Activated CD8-positive, alpha-beta memory T cell treated with anti-CD3 and anti-CD28 coated beads for 1 hour (primary cell): ENCODE measurements at places on chromosomes 16 and 17.

DNA sequence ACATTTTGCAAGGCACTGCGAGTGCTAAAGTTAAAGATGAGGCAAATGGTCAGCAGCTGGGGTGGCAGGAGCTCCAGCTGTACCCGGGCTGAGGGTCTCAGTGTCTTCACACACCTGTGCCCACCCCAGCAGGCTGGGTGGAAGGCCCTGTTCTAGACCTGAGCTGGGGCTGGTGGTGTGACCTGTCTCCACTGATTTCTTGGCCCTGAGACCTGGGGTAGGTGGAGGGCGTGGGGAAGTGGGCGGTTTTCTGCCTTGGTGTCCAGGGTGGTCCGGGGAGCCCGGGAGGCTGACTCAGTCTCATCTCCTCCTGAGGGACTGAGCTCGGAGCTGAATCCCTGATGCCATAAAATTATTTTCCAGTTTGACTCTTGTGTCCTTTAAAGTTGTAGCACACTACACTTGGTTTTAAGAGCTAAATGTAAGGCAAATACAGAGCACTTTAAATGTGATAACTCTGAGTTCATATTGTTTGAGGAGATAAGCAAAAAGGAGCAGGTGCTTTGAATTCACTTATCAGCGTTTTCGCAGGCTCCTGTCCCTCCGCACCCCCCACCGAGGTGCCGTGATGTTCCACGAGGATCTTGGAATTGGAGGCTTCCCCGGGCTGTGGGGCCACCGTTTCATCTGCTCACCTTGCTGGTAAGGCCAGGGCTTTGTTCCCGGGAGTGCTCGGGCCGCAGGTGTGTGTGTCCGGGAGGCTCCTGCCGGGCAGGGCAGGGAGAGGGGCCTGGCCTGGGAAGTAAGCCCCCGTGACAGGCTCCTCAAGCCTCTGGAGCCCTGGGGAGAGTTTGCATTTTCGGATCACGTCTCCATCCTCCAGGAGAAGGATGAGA is 117.0 kb downstream of the AATF start:
- DNase-seq: no peak

- DNase-seq: no peak
Observed at GRCh38 chr16:14490235-14490634, 139.8 kb downstream of the PARN start.

DNA sequence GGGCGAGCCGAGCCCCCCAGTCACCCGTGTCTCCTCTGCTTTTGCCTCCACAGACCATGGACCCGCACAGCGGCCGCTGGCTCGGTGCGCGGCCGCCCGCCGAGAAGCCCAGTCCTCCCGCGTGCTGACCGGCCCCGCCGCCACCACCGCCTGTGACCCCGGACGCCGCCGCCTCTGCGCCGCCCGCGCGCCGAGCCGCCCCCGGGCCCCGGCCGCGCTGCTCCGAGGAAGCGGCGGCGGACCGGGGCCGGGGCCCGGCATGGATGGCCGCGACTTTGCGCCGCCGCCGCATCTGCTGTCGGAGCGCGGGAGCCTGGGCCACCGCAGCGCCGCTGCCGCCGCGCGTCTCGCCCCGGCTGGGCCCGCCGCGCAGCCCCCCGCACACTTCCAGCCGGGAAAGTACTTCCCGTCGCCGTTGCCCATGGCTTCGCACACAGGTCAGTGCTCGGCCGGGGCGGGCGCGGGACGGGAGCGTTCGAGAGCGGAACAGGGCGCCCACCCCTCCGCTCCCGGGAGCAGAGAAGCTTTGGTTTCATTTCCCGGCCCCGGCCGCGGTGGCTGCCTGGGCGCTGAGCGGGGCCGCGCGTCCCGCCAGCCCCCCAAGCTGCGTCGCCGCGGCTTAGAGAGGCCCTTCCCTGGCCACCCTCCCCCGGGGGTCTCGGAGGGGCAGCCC is 4.4 kb downstream of the BAHCC1 start:
- DNase-seq: no peak

DNA sequence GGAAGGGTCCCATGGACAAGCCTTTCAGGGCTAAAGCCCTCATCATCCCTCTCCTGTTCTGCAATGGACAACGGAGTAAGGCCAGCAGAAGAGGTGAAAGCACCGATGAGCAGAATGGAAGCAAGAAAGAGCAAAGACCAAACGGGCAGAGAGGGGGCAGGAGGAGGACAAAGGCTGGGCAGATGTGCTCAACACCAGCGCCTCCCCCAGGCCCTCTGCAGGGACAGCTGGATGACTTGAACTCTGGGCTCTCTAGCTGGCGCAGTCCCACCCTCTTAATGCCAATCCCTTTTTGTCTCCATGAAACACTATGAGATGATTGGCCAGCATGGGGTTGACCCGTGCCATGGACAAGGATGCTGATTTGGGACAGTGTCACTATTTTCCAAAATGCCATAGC is 22.0 kb downstream of the ACLY start:
- no peak for DNase-seq

DNA sequence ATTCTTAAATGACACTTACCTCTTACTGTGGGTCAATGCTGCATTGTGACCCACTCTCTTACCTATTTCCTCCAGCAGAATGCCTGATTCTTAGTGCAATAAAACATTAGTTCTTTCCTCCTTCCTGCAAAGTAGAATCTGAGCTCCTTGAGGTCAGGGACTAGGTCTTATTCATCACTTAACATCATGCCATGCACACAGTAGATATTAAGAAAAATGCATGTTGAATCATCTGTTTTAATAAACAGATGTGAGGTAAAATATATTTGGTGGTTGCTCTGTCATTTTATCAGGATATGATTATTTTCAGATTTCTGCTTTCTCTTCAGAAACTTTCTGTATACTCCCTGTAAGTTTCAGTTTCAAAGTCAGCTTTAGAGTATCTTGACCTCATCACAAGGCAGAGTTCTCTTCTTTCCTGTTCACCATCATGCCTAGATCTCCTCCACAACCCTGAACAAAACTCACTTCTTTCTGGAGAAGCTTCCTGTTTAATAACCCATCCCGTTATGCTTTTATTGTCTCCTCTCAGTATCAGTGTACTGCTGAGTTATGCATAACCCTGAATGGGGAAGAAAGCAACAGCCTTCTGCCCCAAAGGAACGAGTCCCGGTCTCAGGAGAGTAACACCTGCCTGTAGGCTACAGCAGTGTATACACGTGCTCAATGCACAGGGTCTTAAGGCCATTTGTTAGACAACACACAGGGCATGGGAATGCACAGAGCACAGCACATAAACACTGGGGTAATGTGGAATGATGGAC is 30.3 kb upstream of the SUPT4H1 start:
- DNase-seq: no peak

GRCh38 chr16:17259751-17260270 is 210.9 kb downstream of the XYLT1 start:
- no peak for DNase-seq
